ENCODE measurements at places on chromosomes 16 and 17.

DNA sequence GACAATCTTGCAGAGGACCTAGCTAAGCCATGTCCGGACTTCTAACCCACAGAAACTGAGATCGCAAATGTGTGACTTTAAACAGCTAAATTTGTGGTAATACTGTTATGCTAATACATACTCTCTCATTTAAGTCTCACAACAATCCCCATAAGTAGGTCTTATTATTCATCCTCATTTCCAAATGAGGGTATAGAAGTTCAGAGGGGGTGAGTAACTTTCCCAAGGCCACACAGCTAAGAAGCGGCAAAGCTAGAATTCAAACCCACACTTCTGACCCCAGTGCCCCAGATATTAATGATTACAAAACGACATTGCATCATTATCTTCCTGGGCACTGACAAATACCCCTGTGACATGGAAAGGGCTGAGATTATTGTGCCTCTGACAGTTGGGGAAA, 81.4 kb downstream of the CNGB1 start:
- DNase-seq = no peak

DNA sequence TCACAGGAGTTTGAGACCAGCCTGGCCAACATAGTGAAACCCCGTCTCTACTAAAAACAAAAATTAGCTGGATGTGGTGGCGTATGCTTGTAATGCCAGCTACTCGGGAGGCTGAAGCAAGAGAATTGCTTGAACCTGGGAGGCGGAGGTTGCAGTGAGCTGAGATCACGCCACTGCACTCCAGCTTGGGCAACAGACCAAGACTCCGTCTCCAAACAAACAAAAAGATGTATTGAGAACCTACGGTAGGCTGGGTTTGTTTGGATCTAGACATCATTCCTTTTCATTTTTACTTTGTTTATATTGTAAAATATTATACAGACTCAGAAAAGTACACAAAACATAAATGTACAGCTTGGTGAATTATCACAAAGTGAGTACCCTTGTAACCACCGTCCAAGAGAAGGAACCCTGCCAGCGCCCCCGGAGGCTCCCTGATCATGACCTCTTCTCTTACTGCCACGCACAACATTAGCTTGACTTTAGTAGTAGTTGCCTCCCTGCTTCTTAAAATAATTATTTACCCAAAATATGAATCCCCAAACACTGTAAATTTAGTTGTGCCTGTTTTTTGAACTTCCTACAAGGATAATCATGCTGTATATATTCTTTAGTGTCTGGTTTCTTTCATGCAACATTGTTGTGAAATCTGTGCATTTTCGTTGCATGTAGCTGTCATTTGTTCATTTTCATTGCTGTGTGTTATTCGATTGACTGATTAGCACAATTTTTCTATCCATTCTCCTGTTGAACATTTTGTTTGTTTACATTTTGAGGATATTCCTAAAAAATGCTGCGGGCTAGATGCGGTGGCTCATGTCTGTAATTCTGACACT, 56.5 kb downstream of the KSR1 start:
- no peak for DNase-seq

GRCh38 chr17:58504826-58505351, 9.5 kb downstream of the MTMR4 start:
- DNase-seq = no peak

- no peak for DNase-seq
Observed at GRCh38 chr16:11669380-11670146, 1.3 kb downstream of the SNN start.

DNA sequence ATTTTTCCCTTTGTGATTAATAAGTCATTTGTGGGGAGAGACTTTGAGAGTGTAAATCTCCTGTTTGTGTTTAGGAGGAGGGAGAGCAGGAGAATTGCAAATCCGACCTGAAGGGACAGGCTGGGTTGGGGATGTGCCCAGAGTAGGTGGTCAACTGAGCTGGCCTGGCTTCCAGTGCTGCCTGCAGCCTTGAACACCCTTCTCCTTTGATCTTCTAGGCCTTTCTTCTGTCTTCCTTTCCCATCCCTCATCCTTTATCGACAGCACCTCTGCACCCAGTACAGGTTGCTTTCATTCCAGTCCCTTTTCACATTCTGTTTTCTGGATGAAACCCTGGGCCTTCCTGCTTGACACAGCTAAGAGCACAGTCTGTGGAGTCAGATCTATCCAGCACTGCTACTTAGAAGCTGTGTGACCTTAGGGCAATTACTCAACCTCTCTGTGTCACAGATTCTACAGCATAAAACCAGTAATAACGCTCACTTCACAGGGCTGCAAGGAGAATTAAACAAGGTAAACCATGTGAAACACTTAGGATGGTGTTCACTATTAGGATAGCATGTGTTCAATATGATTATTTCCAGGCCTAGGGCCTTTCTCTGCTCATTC, 1.0 kb upstream of the CSNK2A2 start:
- no peak for DNase-seq

- DNase-seq = no peak
Observed at GRCh38 chr17:82544431-82545070, 25.0 kb downstream of the FOXK2 start.

DNA sequence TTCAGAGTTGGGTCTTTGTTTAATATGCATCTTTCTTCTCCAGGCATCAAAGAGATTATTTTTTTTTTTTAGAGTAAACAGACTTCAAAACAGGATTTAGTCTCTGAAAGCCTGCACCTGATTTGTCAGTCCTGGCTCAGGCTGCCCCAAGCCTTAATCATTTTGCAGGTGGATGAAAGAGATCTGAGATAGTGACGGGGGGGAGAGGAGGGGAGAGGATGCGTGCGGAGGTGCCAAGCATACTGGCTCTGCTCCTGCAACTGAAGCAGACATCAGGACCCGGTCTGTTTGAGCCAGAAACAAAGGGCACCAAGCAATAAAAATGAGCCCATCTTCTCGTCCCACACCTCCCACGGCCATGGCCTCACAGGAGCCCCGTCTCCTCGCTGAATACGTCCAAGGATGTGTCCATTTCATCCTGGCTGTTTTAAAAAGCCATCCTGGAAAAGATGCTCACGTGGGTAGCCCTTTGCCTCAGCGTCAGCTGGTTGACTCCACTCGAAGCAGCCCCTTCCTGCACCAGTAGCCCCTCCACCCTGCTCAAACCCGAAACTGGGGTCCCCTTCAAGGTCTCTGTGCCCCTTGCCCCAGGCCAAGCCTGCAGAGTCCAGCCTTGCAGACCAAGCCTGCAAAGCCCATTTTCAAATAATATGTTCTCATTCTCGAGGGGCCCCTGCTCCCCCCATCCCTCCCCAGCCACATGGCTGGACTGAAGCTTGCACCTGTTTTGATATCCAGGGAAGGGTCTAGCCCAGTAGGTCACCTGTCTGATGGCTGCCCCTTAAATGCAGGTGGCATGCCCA, 84.8 kb upstream of the TNRC6C start:
- no peak for DNase-seq

DNA sequence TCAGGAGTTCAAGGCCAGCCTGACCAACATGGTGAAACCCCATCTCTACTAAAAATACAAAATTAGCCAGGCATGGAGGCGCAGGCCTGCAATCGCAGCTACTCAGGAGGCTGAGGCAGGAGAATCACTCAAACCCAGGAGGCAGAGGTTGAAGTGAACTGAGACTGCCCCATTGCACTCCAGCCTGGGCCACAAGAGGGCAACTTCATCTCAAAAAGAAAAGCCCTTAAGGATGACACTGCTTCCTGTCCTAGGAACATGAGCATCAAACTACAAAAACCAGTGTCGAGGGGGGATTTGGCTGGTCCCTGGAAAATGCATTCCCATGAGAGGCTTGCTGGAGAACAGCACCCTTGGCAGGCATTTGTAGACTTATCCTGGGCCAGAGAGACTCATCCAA, 449.5 kb upstream of the PSMD7 start:
- no peak for DNase-seq

DNA sequence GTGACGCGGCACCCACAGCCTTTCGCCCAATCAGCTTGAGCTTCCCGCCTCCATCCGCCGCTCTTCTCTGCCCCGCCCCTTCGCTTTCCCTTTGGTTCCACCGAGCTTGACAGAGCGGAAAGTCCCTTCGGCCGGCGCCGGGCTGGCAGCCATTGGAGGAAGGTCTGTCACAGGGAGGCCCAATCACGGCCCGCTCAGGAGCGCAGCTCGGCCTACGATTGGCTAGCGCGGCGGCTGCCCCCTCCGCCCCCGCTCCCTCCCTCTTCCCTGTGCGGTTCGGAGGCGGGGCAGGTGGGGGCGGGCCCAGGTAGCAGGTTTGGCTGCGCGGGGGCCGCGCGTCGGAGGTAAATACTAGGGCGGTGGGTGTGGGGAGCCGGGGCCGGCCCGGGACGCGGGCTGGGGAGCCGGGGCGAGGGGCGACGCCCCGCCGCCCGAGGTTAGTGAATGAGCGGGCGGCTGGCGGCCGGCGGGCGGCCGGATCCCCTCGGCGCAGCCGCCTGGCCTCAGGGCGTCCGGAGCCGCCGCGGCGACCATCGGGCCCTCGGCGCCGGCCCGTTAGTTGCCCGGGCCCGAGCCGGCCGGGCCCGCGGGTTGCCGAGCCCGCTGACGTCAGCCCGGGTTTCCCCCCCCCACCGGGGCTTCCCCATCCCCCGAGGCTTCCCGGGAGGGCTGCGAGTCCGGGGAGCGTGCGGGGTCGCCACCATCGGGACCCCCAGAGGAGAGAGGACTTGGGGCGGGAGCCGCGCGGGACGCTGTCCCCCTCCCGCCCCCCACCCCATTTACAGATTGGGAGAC, at the start of gene CYLD:
Gene CYLD, plus strand, starts transcription at position 306 of the 795 bp plus-strand sequence. CDS start 7,613 bp downstream, outside the sequence.
- DNase-seq = peak; percentile 99

GRCh38 chr16:55754056-55754455, 78.8 kb downstream of the CES1 start:
- DNase-seq = no peak

GRCh38 chr17:78444392-78444791, 65.9 kb downstream of the PGS1 start:
- no peak for DNase-seq

- DNase-seq = no peak
Observed at GRCh38 chr17:59433586-59433985, 102.1 kb downstream of the YPEL2 start.

DNA sequence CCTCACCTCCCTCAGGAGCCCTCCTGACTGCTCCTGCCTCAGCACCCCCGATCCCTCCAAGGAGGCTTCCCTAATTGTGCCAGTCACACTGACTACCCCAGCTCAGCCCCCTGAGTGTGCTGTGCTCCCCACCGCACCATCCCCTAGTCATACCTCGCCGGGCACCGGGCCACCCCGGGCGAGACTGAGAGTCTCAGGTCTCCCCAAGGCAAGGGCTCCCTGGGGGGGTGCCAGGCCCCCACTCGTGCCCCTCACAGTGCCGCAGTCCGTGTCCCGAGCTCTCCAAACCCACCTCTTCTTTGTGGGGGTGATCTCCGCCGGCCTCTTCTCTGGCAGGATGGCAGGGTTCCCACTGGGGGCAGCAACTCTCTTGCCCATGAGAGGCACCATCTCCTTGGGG, 3.2 kb downstream of the TRPV3 start:
- DNase-seq = no peak

GRCh38 chr17:20089756-20090547, 80.8 kb downstream of the SPECC1 start:
- DNase-seq = no peak

DNA sequence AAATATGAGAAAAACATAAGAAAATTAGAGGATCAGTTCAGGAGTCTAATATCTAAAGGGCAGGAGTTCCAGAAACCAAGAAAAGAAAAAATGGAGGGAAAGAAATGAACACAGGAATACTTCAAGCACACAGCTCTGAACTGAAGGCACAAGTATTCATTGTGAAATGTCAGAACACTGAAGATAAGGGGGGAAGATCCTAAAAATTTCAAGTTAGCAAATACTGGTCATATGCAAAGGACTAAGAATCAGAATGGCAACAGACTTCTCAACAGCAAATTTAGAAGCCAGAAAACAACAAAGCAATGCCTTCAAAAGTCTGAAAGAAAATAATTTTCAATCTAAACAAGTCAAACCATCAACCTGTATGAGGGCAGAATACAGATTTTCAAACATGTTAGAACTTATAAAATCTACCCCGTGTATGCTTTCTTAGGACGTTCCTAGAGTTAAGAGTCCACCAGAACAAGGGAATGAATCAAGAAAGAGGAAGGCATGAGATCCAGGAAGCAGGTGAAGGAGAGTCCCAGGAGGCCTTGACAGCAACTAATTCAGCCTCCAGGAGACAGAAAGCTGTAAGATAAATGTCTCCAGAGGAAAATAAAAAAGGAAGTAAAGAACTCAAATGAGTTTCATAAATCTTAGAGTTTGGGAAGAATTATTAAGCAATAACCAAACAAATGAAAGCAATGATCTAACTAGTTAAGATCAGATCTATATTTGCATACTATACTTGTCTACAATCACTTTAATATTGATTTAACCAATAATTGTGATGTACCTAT, 2.8 kb downstream of the BRD7 start:
- DNase-seq = no peak

GRCh38 chr17:77681861-77682260, 276.6 kb upstream of the TNRC6C start:
- no peak for DNase-seq

GRCh38 chr17:52237151-52237550, 78.6 kb upstream of the CA10 start:
- DNase-seq = no peak

GRCh38 chr17:36939802-36940312, 2.6 kb downstream of the LHX1 start:
- DNase-seq = no peak

GRCh38 chr17:29918016-29918415, 12.0 kb downstream of the SSH2 start:
- no peak for DNase-seq

DNA sequence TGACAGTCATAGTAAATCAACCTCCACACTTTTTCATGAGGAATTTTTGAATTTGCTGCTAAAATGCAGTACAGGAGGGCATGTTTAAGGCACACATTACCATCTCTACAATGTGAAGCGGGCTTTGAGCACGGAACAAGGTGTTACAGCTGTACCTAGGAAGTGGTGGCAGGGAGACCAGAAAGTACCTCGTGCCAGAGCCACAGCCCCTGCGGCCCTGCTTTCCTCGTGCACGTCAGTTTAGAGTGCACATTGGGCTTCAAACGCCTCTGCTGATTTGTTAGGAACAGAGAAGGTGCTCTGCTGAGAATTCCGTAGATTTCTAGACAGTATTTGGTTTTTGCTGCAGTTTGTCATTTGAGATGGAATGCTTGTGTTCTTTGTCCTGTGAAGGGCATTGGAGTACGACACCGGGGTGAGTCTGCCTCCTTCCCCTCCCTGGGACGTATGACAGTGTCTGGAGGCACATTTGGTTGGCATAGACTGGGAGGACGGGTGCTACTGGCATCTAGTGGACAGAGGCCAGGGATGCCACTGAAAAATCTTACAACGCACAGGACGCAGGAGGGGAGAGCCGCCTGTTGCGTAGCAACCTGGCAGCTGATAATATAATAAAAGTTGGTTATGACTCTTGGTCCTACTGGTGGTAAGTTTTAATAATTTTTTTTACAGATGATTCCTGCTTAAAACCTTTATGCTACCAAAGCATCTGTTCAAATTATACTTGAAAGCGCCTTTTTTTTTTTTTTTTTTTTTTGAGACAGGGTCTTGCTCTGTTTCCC, 9.1 kb downstream of the FOXK2 start:
- DNase-seq = no peak

- no peak for DNase-seq
Observed at GRCh38 chr16:72996291-72997062, 51.5 kb downstream of the ZFHX3 start.
